ENCODE measurements at places on chromosomes 16 and 17.

GRCh38 chr16:88296437-88297177 is 86.2 kb upstream of the ZNF469 start:
- no peak for DNase-seq

- no peak for DNase-seq
Observed at GRCh38 chr17:12990041-12990808, 27.6 kb downstream of the ELAC2 start.

- DNase-seq = no peak
Observed at GRCh38 chr16:54118846-54119245, 167.7 kb downstream of the IRX3 start.

DNA sequence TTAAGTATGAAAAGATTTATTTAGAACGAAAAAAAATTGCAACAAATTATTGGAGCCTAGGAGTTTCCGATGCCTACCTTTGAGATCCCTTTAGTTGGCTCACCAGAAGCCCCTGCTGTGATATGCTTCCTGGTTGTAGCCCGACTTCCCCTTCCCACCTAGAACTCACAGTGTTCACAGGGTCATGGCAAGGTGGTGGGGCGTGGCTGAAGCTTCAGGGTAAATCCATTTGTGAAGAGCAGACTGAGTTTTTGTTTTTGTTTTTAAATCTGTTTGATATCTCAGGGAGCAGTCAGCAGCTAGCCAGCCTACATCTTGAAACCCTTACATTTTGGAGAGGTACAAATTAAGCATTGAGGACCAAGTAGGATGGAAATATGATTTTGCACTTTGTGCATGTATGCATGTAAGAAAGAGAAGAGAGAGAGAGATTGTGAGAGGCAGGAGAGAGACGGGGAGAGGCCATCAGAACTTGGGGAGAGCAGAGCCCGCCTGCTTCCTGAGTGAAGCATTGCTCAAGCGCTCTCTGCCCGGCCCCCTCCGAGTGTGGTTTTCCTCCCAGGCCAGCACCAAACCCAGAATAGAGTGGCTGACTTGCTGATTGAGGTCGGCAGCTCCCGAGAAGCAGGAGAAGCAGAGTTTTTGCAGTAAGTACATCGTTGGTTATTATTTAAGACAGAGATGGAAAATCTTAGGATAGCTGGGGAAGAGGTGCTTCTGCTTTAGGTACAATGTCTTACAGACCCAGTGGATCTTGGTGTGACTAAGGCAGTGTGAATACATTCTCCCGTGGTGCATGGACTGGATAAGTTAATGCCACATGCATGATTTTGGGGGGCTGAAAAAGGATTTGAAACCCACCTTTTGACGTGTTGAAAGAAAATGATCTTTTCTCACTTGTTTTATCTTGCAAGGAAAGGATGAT is 64.2 kb downstream of the SPECC1 start:
- no peak for DNase-seq

GRCh38 chr17:62600805-62601204 is 26.7 kb upstream of the MRC2 start:
- no peak for DNase-seq

DNA sequence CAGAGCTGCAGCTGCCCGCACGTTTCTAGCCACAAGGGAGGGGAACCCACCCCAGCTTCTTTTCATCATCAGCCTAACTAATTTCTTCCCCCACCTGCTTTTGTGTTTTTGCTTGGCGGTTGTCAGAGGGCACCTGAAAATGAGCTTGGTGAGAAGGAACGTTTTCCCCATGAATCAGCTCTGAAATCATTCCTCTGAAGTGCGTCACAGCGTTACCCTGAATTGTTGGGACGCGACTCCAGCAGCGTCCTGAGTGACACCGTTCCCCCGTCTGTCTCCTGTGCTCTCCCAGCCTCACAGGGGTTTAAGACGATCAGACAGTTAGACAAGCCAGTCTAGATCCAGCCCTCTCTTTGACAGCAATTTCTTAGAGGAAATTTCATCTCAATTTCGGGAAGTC is 722.9 kb upstream of the EEF2KMT start:
- DNase-seq = no peak

GRCh38 chr17:56185491-56186221 is 32.4 kb downstream of the ANKFN1 start:
- no peak for DNase-seq

DNA sequence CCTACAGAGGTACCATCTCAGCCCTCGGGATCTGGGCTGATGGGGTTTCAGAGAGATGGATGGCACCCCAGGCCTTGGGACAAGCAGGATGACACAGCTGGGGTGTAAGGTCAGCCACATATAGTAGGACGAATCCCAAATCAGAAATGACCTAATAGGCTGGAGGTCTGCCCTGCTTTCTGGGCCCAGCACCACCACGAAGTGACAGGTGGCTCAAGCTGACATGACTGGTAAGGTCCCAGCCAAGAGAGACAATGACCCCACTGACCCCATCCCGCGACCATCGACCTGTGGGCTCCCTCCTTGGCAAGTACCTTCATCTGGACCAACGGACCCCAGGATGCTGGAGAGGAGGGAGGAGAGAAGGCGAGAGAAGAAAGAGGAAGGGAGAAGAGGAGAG is 15.6 kb downstream of the CAMKK1 start:
- DNase-seq = no peak

- peak; percentile 73 for DNase-seq
Observed at GRCh38 chr17:38667099-38667786, 7.5 kb downstream of the EPOP start.
